ENCODE measurements at places on chromosomes 12 and 14.
A peak's percentile ranks its signal among the peaks of the same experiment; 100 is the strongest.

DNA sequence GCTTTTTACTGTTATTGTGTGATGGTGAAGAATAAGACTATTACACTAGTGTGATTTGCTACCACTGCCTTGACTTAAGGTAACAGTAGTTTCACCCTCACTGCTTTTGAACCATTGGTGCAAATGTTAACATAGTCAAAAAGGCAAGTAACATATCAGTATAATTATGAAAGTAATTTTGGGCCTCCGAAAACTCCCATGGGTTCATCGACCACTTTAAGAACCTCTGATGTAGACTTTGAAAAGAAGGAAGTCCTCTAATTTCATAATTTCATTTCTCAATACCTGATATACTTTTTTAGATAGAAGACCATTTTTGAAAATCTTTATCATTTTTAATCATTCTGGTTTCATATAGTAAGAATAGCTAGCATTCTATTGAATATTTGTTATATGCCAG lies 57.7 kb downstream of the ETNK1 start:
- DNase-seq: no peak

GRCh38 chr14:64465831-64466554 lies 694 bp downstream of the AKAP5 start:
- no peak for DNase-seq

- DNase-seq: no peak
Observed at GRCh38 chr12:68140556-68140955, 19.0 kb downstream of the IFNG start.

DNA sequence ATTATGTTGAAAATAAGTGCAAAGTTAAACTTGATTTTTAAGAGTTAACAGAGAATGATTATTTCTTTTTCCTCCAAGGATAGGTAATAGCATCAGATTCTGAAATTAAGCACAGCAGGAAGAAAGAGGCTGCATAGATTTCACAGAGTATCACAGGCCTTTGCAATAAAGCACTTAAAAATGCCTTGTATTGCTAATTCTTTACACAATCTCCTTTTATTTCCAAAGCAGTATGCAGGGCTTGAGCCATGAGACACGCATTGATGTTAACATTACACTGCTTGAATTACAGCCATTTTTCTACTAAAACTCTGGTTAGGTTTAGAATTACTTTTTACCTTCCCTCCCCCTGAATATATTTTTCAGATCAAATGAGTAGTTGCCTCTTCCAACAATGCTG lies 398.3 kb downstream of the BCAT1 start:
- no peak for DNase-seq

DNA sequence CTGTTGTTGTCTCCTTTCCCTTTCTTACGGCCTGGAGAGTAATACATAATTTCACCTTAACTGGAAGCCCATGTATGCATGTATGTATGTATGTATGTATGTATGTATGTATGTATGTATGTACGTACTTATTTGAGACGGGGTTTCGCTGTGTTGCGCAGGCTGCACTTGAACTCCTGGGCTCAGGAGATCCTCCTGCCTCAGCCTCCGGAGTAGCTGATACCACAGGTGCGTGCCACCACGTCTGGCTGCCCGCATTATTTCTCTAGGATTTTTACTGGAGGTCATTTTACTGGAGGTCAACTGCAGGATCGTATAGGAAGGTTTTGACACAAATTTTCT lies 644 bp upstream of the OS9 start:
- no peak for DNase-seq

DNA sequence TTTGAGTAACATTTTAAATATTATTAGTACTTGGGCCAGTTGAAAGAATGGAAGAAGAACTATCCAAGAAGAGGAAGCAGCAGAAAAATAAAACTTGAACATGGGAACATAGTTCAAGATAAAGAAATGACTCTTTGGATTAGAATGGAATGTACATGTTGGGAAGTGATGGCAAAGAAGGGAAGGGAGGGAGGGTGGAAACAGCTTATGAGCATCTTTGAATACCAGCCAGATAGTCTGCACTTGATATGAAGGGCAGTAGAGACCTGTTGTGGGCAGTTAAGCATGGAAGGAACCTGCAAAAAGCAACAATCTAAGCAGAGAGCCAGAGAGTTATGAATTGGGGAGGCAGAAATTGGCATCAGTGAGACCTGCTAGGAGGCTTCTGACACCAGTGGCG lies 10.0 kb upstream of the IL22 start:
- DNase-seq: no peak

GRCh38 chr14:69152181-69152901 lies 578 bp downstream of the DCAF5 start:
- no peak for DNase-seq

- no peak for DNase-seq
Observed at GRCh38 chr14:79084861-79085260, 914.7 kb downstream of the NRXN3 start.

DNA sequence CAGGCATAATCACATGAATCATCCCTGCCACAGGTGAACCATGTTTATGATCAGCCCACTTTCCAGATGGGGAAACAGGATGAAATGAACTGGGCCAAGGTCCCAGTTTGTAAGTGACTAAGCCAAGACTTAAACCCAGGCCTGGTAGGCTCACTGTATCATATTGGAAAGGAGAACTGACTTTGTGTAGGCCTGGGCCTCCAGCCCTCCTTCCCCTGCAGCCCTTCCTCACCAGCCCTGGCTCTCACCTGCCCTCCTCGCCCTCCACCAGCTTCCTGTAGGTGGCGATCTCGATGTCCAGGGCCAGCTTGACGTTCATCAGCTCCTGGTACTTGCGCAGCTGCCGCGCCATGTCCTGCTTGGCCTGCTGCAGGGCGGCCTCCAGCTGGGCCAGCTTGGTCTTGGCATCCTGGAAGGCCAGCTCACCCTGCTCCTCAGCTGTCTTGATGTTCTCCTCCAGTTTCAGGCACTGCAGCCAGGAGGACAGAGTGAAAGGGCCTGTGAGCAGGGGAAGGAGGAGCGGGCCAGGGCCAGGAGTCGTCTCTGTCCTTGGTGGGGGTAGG lies 19.8 kb downstream of the KRT80 start:
- no peak for DNase-seq

- no peak for DNase-seq
Observed at GRCh38 chr12:100656141-100656540, 82.7 kb downstream of the GAS2L3 start.

DNA sequence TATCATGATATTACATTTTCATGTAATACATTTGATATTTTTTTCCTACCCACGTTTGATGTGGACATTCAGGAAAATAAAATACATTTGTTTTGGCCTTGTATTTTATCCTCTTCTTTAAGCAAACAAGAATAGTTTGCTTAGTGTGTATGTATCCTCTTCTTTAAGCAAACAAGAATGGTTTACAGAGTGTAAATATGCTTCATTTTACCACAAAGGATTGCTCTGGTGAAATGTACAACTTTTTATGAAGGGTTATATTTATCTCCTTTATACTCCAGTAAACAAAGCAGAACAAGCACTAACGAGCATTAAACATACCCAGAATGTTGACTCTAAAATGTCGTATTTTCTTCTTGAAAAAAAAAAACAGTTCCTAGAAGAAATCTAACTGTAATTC lies 244.7 kb downstream of the KCNH5 start:
- DNase-seq: no peak

GRCh38 chr14:50947446-50947845 lies 3.2 kb upstream of the PYGL start:
- DNase-seq: no peak

DNA sequence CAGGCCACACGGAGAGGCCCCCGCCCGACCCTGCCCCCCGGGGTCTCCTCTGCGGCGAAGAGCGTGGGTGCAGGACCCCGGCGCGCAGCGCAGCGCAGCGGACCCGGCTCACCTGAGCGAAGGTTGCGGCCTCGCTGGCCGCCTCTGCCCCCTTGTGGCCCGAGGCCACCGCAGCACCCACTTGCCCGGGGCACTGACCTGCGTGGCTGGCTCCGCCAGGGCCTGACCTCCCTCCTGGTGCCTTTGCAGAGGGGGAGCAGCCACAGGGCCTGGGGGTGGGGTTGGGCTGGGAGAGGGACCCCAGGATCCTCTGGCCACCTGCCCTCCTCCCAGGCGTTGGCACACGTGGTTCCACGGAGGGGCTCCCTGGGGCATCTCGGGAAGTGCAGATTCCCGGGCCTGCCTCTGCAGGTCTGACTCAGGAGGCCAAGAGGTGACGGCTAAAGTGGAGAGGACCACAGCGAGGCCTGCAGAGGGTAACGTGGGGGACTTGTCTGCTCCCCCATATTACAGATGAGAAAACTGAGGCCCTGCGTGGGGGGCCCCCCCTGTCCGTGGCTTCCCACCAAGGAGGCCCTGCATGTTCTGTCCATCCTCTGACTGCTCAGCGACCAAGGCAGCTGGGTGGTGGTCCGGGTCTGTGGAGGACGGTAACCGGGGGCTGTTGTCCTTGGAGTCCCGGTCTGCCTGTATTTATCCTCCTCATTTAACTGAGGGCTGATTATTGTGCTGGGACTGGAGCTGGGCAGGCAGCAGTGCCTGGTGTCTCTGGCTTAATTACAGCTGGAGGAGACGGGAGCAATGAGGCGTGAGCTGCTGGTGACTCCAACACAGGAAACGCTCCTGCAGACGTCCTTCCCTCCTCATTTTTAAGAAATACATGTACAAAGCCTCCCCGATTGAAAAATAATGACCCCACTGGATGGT lies 67.9 kb upstream of the BEGAIN start:
- DNase-seq: peak; percentile 28

DNA sequence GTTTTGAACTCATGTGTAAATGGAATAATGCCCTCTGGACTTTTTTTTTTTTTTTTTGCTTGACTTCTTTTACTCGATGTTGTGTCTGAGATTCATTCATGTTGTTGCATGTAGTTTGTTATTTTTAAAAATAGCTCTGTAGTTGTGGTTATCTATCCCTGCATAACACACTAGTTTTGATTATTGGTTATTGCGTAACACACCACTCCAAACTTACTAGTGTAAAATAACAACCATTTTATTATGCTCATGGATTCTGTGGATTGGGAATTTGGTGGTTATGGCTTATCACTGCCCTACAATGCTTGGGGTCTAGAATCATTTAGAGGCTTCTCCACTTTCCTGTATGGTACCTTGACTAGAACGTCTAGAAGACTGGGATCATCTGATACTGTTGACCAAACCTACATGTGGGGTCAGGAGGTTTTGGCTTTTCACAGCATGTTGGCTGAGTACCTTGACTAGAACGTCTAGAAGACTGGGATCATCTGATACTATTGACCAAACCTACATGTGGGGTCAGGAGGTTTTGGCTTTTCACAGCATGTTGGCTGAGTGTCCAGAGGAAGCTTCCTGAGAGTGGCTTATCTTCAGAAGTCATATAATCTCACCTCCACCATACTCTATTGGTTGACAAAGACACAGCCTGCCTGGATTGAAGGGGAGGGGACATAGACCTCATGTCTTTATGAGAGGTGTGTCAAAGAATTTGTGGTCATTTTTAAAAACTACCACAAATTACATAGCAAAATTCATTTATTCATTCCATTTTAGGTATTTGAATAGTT lies 11.6 kb downstream of the VRK1 start:
- DNase-seq: no peak

GRCh38 chr12:49645146-49646039 lies 22.0 kb downstream of the PRPF40B start:
- DNase-seq: no peak

GRCh38 chr14:103576371-103577024 lies 13.7 kb downstream of the COA8 start:
- no peak for DNase-seq

GRCh38 chr12:27436768-27437167 lies 9.8 kb upstream of the SMCO2 start:
- DNase-seq: no peak

GRCh38 chr12:95164656-95165055 lies 52.6 kb downstream of the FGD6 start:
- DNase-seq: no peak

DNA sequence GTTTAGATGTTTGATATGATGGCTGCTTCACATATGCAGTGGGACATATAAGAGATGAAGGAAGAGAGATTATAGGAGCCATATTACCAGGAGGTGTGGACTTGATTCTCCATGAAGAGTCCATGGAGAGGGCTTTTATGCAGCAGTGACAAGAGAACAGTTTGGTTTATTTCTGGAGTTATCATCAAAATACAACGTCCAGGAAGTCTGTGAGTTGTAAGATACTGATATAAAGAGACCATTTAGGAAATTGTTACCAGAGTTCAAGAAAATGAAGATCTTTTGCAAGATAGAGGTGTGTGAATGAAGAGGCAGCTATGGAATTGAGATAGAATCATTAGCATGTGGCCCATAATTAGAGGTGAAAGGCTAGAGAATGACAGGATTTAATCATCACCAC lies 431.7 kb downstream of the NPAS3 start:
- DNase-seq: no peak

- no peak for DNase-seq
Observed at GRCh38 chr12:54858562-54858961, 4.2 kb downstream of the MUCL1 start.

DNA sequence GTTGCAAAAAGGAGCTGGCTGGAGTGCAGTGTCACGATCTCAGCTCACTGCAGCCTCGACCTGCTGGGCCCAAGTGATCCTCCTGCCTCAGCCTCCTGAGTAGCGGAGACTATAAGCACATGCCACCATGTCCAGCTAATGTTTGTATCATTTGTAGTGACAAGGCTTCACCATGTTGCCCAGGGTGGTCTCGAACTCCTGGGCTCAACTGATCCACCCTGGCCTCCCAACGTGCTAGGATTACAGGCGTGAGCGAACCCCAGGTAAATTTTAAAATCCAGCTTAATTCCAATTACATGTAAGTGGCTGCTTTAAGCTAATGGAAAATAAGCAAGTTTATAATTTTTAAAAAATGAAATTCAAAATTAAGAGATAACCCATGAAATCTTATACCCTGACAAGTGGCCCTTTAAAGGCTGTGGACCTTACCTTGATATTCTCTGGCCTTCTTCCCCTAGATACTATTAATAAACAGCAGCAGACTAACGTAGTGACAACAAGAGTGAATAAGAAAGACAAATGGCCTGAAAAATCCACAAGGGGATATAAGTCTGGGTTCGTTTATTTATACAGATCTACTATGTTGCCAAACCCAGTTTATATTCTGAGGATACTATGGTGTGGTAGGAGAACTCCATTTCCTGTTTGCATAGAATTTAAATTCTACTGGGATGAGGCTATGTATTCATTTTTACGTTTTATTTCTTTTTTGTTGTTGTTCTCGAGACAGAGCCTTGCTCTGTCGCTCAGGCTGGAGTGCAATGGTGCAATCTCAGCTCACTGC lies 25.6 kb upstream of the SLC2A3 start:
- DNase-seq: no peak

- no peak for DNase-seq
Observed at GRCh38 chr12:65613692-65614091, 210.6 kb upstream of the HMGA2 start.

GRCh38 chr14:76322594-76323220 lies 53.2 kb upstream of the ESRRB start:
- DNase-seq: no peak

GRCh38 chr14:64879635-64880220 lies at the start of gene SPTB:
TSS of gene SPTB (minus strand) at chr14:64879907. CDS start at chr14:64823094, 56,813 bp downstream.
- peak; percentile 17 for DNase-seq

GRCh38 chr12:122891661-122892525 lies 4.0 kb downstream of the VPS37B start:
- no peak for DNase-seq

All from immature natural killer cell (primary cell).